ENCODE measurements at places on chromosomes 6 and 20.

GRCh38 chr6:41597246-41598000 lies 40.8 kb upstream of the MDFI start:
- no peak for DNase-seq

DNA sequence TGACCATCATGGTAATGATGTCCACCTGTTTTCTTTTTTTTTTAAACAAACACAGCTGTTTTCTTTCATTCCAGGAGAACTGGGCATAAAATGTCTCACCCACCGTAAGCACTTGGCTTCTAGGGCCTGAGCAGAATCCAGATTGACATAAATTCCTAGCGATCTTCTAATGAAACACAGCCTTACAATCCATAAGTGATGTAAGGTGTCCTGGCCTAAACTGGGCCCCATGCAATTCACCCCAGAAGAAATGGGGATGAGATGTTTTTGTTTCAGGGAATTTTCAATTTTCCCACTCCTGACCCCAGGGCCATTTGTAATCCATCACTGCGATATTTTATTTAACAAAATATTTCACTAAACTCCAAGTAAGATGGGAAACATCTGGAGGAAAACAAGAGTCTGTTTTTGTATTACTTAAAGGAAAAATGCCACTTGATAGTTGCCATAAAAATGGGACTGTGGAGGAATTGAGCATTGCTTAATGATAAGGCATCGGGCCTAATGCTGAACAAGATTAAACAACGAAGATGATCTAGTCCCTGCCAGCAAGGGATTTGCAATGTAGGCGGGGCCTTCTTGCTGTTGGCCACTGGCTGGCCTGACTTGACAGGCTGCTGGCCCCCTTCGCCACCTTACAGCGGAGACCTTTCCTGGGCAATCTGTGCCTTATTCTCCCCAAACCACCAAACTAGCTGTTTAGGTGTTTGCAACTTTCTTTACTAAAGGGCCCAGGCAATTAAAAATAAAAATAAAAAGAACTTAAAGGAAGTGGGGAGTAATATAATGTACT lies 183.7 kb downstream of the CD109 start:
- no peak for DNase-seq

DNA sequence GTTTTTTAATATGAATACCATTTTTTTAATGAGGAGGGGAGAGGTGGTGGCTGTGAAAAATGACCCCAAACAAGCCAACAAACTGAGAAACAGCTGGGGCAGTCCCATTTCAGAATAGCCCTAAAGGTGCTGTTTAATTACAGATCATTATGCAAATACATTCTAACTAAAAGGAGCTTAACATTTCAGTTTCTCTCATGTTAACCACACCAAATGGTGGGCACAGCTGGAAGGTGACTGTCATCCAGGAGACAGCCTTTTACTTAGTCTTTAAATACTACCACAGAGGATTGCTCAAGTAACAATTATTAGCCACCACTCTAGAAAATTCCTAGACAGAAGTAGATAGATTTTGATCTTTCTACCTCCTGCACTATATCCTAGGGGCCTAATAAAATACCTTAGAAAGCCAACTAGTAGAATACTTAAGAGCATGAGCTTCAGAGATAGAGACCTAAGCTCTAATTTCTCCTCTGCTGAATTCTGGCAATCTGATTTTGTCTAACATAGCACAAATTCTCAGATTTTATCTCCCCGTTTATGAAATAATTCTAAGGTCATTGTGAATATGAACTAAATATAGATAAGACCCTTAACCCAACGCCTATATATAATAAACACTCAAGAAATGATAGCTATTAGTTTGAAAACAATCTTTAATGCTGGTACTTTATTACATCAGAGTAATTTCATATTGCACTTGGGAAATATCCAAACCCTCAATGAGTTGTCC lies 615.1 kb upstream of the NRSN1 start:
- DNase-seq, result no peak

GRCh38 chr6:90288404-90288803 lies 8.2 kb downstream of the BACH2 start:
- no peak for DNase-seq

GRCh38 chr6:111211411-111212030 lies 124.2 kb downstream of the SLC16A10 start:
- no peak for DNase-seq

GRCh38 chr6:151240791-151241642 lies 1.2 kb downstream of the AKAP12 start:
- no peak for DNase-seq

Data from CD4-positive, alpha-beta T cell treated with Interleukin-10 for 1 hour (primary cell).